ENCODE measurements at places on chromosomes 1 and 21.

GRCh38 chr1:155223047-155223446 is 14.6 kb downstream of the MTX1 start:
- no peak for DNase-seq

- DNase-seq: no peak
These were observed 186.1 kb downstream of the MATN1 start for GRCh38 chr1:30537279-30537678.

- peak; percentile 43 for DNase-seq
These were observed 23.9 kb downstream of the DNAJC8 start for GRCh38 chr1:28208818-28209441.

DNA sequence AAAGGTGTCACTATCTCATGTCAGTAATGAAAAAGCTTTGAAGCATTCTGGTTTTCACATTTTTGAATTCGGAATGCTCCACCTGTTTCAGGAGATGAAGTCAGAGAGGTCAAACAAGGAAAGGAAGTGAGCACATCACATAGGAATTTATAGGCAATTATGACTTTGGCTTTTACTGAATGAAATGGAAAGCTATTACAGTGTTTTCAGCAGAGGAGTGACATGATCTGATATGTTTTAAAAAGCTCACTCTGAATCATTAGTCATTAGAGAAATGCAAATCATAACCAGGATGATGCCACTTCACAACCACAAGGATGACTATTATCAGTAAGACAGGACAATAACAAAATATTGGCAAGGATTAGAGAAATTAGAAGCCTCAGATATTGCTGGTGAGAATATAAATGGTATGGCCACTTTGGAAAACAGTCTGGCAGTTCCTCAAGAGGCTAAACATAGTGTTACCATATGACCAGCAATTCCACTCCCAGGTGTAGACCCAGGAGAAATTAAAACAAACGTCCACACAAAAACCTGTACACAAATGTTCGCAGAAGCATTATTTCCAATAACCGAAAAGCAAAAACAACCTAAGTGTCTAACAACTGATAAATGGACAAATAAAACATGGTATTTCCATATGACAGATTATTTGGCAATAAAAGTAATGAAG is 7.5 kb downstream of the TAF1A start:
- no peak for DNase-seq

DNA sequence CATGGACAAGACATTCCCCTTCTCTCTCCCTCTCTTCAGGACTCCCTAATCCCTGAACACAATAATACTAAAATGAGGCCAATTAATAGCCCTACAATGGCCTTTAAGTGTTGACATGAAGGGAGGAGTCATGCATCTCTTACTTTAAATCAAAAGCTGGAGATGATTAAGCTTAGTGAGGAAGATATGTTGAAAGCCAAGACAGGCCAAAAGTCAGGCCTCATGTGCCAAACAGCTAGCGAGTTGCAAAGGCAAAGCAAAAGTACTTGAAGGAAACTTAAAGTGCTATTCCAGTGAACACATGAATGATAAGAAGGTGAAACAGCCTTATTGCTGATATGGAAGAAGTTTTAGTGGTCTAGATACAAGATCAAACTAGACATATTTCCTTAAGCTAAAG is 49.5 kb upstream of the CD46 start:
- DNase-seq: no peak

All from GM18507 (cell line).